Stimulated activated CD8-positive, alpha-beta memory T cell treated with anti-CD3 and anti-CD28 coated beads, Interleukin-4, amount 100 ng/mL, for 48 hours (primary cell): ENCODE measurements at places on chromosomes 1 and 21.
A peak's percentile ranks its signal among the peaks of the same experiment; 100 is the strongest.

- no peak for DNase-seq
Measured at GRCh38 chr1:59393211-59394180, 96.6 kb downstream of the FGGY start.

- DNase-seq: no peak
Measured at GRCh38 chr1:240701412-240701811, 89.5 kb upstream of the GREM2 start.

GRCh38 chr1:204323887-204324286, 35.8 kb downstream of the PLEKHA6 start:
- DNase-seq: peak; percentile 64

DNA sequence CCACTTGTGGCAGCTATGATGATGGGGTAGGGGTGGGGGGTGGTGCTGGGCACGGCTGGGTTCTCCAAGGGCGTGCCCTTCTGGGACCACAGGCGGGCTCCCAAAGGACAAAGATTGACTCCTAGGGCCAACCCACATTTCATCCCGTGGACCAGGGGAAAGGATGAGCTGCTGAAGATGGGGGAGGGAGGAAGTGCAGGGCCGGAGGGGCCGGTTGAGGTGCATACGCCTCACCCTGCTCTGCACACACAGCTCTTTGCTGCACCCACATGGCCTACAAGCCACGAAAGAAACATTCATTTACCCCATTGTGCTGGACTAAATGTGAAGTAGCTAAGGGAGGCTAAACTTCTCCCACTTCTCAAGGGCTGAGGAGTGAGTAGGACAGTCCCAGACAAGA, 34.2 kb upstream of the GNPAT start:
- DNase-seq: no peak

DNA sequence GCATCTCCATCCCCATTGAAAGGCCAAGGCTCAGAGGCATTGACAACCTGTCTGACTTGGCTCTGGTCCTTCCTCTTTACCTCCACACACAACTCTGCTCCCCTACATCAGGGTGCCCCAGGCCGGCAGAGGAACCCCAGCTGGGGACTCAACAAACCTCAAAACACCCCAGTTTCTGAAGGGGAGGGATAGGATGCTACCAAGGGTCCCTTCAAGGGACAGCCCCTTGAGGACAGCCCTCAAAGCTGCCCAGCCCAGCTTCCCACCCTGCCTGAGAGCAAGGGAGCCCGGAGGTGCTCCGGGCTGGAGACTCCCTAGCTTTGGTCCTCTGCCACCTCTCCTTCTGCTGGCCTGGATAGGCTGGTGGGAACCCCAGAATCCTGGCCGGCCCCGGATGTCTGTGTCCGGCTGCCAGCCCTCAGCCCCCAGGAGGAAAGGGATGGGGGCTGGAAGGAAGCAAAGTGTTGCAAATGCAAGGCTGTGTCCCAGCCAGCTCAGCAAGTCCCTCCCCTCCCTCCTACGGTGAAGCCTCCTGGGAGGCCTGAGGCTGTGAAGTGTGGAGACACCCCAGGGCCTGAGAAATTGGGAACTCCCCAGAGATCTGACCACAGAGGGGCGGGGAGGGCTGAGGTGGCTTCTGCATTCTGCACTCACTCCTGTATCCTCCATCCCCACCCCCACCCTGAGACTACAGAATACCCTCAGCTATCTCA, 1.1 kb upstream of the MARCKSL1 start:
- DNase-seq: peak; percentile 76

DNA sequence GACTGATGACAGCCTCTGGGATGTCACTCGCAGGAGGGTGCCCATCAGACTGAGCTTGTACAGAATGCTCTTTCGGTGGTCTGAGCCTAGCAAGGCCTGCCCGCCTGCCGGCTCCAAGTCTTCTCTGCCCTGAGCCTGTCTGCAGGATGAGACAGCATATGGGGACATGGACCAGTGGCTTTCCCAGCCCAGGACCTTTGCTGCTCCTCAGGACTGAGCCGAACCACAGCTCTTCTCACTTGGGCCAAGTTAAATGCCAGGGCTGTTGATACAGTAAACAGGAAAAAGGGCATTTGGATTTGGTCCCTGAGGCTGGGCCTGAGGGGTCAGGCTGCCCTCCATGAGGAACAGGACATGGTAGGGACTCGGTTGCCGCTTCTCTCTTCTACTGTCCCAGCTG, 64.3 kb upstream of the EPS8L3 start:
- DNase-seq: peak; percentile 17

DNA sequence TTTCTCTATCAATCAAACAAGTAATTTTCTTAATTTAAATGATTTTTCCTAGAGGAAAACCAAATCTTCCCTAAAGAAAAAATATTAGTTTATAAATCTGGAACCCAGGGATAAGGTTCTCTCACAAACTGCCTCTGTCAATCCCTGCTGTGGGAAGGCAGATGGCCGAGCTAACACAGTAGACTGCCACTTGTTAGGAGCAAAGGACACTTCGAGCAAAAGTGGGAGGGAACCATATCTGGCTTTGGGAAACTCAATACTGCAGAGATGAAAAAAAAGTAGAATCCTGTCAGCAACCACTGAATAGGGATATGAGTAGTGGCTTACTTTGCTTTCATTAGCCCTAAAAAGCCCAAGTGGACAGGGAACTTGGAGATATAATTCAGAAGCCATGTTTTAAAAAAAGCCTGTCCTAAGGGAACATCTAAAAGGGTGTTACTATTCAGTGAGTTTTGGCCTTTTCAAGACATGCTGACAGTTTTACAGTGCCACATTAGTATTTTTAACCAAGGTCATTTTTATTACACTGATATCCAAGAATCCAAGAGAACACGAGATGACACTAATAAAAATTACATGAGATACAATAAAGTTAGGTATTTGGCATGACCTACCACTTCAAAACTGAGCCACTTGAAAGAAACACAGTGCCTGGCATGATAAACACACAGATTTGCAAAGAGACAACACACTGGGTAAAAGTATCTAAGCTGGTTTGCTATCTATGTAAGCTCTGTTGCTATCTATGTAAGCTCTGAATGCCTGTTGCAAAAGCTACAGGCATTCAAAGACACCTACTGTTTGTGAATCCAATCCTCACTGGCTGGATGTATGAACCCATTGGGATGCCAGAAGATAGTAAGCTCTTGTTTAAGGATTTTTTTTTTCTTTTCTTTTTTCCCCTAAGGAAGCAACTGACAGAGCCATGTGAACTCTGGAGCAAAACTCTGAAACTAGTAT, 21.4 kb downstream of the TEX38 start:
- DNase-seq: no peak

GRCh38 chr1:30895944-30896660, 12.5 kb downstream of the SDC3 start:
- DNase-seq: no peak

DNA sequence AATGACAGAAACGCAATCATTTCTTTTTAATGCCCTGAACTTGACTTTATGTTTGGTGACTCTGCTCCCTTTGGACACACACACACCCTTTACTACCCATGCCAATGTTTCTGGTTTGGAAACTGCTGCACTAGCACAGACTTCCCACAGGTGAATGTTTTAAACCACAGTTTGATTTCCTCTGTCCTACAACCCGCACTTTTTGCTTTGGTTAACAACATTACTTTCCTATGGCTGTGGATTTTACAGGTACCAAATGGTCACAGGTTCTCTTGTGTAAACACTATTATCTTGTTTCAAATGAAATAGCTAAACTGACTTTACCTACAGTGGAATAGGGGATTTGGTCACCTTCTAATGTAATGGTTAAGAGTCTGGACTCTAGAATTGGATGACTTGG, 51.5 kb upstream of the ZNF644 start:
- DNase-seq: no peak

- no peak for DNase-seq
Measured at GRCh38 chr1:163191301-163191700, 11.4 kb downstream of the RGS5 start.

DNA sequence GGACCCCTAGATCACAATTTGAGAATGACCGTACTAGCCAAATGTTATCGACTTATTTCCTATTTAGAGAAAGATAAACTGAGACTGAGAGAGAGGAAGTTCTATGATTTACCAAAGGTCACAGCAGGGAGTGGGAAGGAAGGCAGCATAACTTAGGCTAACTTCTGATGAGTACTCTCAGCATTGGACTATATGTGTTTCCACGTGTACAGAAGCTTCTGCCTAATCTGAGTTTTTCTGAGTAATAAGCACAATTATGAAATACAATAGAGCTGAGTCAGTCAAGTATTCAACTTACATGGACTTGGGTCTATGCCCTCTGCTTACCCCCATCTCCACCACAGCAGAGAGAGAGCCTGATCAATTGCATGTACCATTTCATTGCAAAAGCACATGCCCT, 88.1 kb upstream of the HIVEP3 start:
- no peak for DNase-seq

- peak; percentile 76 for DNase-seq
Measured at GRCh38 chr1:27632387-27633297, 2.3 kb downstream of the FGR start.

GRCh38 chr1:20885121-20885520, 98.0 kb upstream of the HP1BP3 start:
- no peak for DNase-seq

GRCh38 chr1:2637442-2638145, 4.8 kb upstream of the MMEL1 start:
- DNase-seq: no peak

DNA sequence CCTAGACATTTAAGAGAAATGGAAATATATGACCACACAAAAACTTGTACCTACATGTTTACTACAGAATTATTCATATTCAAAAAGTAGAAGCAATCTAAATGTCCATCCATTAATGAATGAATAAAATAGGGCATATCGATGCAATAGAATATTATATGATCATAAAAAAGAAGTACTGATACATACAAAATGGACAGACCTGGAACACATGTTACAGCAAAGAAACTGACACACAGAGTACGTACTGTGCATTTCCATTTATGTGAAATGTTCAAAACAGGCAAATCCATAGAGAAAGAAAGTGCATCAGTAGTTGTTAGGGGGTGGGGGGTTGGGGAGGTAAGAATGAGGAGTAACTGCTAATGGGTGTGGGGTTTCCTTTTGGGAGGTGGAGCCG, 39.2 kb downstream of the B3GALNT2 start:
- no peak for DNase-seq

DNA sequence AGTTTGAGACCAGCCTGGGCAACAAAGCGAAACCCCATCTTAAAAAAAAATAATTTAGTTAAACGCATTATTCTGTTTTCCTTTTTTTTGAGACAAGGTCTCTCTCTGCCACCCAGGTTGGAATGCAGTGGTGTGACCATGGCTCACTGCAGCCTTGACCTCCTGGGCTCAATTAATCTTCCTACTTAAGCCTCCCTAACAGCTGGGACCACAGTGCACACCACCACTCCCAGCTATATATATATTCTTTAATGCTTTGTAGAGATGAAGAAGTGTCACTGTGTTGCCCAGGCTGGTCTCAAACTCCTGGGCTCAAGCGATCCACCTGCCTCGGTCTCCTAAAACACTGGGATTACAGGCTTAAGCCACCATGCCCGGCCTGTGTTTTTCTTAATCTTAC, 7.7 kb upstream of the KLF17 start:
- DNase-seq: no peak

GRCh38 chr1:85374160-85374559, 90.8 kb downstream of the DDAH1 start:
- no peak for DNase-seq

GRCh38 chr1:10027027-10027426, 5.7 kb upstream of the UBE4B start:
- DNase-seq: no peak

DNA sequence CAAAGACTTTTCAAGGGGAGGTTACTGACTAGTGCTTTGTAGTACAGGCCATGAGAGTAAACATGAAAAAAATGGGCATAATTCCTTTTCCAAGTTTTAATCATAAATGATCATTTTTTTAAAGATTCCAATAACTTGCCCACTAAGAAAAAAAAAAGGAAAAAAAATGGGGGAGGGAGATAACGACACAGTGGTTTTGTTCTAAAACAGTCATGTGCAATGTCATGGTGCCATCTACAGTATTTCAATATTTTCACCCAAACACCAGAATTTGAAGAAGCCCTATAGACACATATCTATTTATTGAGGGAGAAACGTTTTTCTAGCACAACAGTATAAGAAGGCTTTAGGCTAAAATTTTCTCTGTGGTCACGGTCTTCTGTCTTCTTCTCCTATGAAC, 250.2 kb downstream of the LTN1 start:
- no peak for DNase-seq

DNA sequence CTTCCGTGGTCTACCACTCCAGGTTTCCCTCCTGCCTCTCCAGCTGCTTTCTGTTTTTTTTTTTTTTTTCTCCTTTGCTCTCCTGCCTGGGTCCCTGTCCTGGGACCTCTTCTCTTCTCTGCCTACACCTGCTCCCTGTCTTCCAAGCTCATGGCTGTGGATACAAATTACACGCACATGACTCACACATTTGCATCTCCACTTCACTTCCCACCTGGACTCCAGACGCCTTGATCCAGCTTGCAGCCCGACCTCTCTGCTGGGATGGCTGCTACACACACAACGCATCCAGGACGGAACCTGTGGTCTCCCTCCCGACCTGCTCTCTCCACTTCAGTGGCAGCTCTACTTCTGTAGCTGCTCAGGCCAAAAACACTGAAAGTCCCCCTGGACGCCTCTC, 44.4 kb upstream of the B3GALT5 start:
- DNase-seq: no peak

DNA sequence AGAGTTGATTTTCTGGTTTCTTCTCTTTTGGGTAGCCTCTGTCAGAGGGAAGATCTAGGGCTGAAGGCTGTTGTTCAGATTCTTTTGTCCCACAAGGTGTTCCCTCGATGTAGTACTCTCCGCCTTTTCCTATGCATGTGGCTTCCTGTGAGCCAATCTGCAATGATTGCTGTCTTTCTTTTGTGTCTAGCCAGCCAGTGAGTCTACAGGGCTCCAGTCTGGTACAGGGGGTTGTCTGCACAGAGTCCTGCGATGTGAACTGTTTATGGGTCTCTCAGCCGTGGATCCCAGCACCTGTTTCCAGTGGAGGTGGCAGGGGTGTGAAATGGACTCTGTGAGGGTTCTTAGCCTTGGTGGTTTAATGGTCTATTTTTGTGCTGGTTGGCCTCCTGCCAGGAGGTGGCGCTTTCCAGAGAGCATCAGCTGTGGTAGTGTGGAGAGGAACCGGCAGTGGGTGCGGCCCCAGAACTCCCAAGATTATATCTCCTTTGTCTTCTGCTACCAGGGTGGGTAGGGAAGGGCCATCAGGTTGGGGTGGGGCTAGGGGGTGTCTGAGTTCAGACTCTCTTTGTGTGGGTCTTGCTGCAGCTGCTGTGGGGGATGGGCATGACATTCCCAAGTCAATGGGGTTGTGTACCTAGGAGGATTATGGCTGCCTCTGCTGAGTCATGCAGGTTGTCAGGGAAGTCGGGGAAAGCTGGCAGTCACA, 81.3 kb upstream of the C21orf91 start:
- DNase-seq: peak; percentile 28

DNA sequence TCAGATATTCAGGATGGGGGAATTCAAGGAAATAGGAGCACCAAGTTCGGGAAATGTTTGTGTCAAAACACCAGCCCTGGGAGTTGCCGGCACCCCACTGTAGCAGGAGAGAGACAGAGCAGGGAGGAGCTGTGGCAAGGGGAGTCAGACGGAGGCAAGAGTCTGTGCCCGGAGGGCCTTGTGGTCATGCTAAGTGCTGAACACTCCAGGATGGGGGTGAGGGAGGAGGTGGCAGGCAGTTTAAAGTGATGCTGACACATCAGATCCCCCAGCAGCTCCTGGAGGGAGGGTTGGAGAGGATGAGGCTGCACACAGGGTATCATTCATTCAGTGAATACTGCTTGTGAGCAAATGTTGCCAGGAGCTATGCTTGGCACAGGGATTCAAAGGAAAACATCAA, 150.3 kb upstream of the ETV3 start:
- DNase-seq: no peak
